Effector CD4-positive, alpha-beta T cell (primary cell): ENCODE measurements at places on chromosomes 3 and 15.

DNA sequence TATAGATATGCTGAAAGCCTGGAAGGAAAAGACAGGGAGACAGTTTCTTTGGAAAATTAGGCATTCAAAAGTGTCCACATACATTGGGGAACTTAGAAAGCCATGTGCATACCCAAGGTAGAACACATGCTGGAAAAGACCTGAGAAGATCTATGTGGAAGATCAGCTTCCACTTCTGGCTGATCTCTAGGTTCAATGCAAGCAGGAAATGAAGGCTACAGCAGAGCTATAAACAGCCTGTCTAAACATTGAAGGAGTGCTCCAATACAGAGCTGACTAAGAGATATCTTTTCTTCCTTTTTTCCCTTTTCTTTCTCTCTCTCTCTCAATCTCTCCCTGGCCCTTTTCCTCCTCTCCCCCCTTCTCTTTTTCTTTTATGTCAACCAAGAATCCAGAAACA lies 73.6 kb upstream of the TCF12 start:
- no peak for DNase-seq

- DNase-seq: no peak
These were observed 10.9 kb upstream of the EHD4 start for GRCh38 chr15:41983221-41983620.

- DNase-seq: no peak
These were observed 32.3 kb downstream of the SLC9C1 start for GRCh38 chr3:112261742-112262141.

- no peak for DNase-seq
These were observed 48.3 kb upstream of the IQSEC1 start for GRCh38 chr3:13121553-13122001.

DNA sequence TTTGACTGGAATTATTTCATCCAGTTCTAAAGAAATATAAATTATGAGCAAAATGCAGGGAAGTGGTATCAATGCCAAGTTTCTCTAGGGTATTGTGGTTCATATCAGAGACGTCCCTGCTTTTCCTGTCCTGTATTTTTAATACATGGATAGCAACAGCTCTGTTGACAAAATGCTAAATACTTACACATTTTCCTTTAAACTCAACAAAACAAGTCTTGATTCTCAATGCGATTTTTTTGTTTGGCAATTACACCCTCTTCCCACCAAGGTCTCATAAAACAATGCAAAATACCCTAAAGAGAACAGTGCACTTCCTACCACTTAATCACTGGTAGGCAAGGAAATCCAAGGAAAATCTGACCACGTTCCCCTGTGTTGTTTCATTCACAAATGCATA lies 120.0 kb downstream of the DUT start:
- no peak for DNase-seq

GRCh38 chr15:89004726-89005030 lies 83.6 kb upstream of the ABHD2 start:
- no peak for DNase-seq

- DNase-seq: no peak
These were observed 613.4 kb downstream of the MCTP2 start for GRCh38 chr15:94844538-94845389.

DNA sequence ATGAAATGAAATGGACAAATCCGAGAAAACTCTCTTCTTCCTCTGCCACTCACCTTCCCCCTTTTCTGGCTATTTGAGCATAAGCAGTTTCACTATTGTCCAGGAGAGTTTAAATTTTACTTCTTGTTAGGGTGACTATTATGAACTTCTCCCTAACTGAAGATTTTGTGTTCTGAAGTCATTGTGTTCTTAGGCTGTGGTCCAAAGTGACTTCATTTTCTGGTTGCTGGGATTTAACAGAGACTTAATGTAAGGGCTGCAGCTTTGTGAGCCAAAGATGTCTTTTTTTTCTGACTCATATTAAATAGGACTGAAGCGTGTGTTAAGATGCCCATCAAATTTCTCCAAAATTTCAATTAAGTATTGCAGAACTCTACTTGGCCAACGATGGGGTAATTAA lies 46.5 kb upstream of the FSTL1 start:
- DNase-seq: no peak

DNA sequence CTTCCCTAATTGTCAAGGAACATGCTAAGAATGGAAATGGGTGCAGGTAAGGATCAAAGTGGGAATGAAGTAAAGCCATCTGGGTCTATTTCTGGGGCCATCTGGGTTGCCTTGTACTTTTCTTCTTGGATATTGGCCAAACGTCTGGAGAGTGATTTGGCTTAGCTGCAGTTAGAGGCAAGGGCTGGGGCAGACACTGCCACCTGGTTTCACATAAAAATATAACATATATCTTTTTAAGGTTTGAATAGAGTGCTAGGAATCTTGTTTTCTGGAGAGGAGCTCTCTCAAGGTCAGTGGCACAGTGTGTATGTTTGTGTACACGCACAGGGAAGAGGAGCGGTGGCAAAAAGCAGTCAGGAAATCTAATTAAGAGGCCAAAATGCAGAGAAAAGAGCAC lies 24.7 kb upstream of the EOMES start:
- no peak for DNase-seq

DNA sequence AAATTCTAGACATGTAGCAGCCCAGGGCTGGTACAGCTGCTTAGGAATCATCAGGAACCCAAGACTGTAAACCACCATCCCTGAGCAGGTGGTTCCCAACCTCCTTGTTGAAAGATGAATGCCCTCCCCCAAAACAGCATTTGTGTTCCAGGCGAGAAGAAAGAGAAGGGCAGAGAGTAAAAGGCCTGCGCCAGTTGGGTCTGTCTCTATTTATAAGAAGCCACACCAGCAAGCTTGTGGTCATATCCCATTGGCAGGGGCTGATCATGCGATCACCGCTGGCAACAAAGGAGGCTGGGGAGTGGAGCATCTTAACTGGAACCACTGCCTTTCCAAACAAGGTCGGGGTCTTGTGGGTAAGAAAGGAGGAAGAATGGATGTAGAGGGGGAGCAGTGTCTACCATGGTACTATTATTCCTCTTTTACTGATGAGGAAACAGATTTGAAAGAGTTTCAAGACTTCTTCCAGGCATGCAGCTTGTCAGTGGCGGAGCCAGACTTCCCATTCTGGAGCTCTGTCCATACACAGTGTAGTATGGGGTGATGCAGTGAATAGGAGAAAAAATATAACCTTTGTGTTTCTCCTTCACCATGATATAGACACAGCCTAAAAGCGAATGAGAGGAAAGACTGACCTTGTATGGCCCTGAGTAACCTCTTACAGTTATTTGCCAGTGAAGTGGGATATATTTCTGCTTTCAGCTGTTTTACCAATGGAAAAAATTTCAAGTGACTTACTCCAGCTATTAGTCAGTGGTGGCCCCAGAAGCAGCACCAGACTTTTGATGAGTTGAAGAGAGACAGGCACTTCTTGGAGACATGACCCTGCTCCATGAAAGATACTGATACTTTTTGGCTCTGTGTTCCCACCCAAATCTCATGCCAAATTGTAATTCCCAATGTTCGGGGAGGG lies 222.6 kb downstream of the ABHD5 start:
- no peak for DNase-seq

DNA sequence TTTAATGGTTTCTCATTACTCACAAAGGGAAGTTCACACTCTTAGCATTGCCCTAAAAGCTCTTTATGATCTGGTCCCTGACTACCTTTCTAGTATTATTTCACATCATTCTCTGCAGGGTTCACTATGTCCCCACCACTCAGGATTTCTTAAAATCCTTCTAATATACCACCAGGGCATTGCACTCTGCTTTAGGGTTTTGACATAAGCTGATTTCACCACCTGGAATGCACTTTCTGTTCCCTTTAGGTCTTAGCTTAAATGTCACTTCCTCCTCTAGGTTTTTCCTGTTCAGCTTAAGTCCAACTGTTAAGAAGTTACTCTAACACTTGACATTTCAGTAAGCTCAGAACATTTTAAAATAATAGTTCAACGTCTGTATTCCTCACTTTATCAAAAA lies 81.7 kb downstream of the HCN4 start:
- no peak for DNase-seq

DNA sequence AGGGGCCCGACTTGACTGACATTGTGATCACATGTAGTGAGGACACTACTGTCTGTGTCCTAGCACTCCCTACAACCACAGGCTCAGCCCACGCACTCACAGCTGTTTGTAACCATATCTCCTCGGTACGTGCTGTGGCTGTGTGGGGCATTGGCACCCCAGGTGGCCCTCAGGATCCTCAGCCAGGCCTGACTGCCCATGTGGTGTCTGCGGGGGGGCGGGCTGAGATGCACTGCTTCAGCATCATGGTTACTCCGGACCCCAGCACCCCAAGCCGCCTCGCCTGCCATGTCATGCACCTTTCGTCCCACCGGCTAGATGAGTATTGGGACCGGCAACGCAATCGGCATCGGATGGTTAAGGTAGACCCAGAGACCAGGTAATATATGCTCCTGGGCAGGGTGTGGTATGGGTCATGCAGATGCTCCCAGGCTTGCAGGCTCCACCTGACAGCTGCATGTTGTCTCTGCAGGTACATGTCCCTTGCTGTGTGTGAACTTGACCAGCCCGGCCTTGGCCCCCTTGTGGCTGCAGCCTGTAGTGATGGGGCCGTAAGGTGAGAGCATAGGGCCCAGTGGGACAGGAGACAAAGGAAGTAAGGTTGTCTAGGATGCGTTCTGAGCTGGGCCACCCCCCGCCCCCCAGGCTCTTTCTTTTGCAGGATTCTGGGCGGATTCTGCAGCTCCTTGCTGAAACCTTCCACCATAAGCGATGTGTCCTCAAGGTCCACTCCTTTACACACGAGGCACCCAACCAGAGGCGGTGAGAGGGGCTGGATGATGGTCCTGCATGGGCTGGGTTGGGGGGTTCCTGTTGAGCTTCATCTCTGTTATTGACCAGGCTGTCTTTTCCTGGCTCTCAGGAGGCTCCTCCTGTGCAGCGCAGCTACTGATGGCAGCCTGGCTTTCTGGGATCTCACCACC lies 4.4 kb downstream of the DALRD3 start:
- DNase-seq: no peak

- no peak for DNase-seq
These were observed 53.3 kb downstream of the SLC7A14 start for GRCh38 chr3:170532573-170532972.

- DNase-seq: no peak
These were observed 74.9 kb upstream of the CHRNB4 start for GRCh38 chr15:78715930-78716329.

- DNase-seq: no peak
These were observed 812 bp upstream of the SEC62 start for GRCh38 chr3:169965562-169966427.

GRCh38 chr3:97862582-97862981 lies 40.8 kb downstream of the CRYBG3 start:
- no peak for DNase-seq

GRCh38 chr3:71488391-71488809 lies 95.1 kb downstream of the FOXP1 start:
- no peak for DNase-seq

GRCh38 chr3:81161851-81162250 lies 599.6 kb downstream of the GBE1 start:
- DNase-seq: no peak

DNA sequence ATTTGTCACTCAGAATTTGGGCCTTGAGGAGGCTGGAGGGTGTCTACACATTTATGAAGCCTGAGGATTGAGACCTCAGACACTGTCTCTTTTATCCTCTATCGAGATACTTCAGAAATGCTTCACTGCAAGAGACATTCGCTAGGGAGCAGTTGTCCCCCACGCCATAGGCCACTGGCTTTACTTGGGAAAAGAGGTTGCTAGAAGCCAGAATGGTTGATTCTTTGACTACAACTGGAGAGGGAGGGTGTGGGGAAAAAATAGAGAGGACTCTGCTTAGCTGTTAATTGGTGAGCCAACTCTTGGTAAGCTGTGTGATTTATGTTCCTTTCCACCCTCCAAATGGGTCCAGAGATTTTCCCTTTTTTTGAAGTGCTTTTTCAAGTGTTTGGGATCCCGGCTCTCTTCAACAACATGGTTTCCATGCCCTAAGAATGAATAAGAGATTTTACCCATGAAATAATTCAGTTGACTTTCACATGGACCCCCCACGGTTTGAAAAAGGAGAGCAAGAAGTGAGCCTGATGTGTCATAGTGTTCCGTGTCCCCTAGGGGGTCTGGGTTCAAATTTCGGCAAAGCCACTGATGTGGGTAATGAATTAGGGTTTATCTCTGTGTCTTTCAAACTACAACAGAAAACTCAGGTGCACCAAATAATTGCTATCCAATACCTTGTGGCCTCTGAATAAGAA lies 2.7 kb downstream of the BOC start:
- no peak for DNase-seq

- no peak for DNase-seq
These were observed 11.7 kb downstream of the ARHGEF26 start for GRCh38 chr3:154132777-154133375.

- no peak for DNase-seq
These were observed 6.0 kb downstream of the KLF15 start for GRCh38 chr3:126351086-126351770.

GRCh38 chr15:42314818-42315217 lies 41.6 kb upstream of the TMEM87A start:
- DNase-seq: no peak

DNA sequence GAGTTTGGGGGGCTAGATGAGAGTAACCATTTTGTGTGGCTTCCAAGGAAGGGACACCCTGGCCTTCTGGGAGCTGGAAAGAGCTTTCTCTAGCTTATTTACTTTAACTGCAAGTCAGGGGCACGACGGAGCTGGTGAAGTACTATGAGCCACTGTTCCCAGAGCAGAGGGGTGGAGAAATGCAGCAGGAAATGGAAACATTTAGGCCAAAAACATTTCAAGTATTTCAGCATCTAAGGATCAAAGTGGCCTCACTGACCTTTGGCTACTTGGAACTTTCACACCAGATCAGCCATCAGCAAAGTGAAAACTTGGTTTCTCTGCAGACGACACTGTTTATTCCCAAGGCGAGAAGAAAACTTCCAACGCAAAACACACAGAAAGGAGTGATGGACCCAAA lies 7.9 kb downstream of the DGKG start:
- DNase-seq: no peak

DNA sequence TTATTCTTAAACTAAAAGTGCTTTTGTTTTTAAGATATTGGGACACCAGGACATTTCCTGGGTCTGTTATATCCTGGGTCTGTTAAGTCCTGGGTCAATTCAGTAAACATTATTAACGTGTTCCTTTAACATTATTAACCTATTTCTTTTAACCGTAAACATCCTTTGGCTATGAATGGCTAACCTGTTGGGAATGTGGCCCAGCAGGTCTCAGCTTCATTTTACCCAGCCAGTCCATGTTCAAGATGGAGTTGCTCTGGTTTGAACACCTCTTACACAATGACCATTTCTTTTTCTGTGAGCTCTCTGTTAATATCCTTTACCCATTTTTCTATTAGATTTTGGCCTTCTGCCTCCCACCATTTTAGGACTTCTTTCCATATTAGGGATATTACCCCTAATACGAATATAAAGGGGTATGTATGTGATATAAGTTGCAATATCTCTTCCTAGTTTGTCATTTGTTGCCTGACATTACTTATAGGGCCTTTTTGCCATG lies 88.9 kb upstream of the NEDD4 start:
- no peak for DNase-seq
